ENCODE measurements at places on chromosomes 6 and 20. TPM values are rescaled to one million over a fixed set of nuclear protein-coding genes. Genes with fewer than 3 reads are reported as not detected.

GRCh38 chr6:125481056-125481455 lies 179.3 kb upstream of the HDDC2 start:
- no peak for DNase-seq

TFAP2A gene
- 33.6 TPM for polyA plus RNA-seq

DNA sequence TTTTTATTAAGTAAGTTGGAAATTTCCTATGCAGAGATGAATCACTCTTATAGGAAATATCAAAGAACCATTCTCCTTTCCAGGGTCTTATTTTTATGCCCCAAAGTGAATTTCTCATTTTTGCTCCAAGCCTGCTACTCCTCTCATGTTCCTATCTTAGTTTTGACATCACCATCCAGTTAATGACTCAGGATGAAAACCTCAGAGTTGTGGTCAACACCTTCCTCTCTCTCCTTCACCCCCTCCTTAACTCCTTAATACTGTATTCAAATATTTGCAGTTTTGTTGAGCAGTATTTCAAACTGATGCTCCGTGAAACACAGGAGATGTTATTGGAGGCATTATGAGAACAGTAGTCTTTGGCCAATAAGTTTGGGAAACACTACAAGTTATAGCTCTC lies 64.1 kb downstream of the NRN1 start:
- DNase-seq = no peak

DNA sequence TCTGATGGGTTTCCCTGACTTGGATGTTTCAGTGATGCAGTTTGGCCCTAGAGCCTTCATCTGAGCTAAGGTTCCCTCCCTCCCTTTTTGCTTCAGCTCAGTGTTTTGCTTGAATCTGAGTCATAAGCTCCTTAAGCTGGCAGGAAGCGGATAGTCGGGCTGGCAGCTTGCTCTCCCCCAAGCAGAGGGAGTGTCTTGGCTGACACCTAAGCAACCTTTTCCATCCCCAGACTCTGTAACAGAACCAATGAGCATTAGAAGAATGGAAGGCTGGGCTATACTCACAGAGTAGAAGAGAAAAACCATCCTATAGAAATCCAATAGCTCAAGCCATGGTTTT lies 98.3 kb downstream of the HAO1 start:
- no peak for DNase-seq

- no peak for DNase-seq
These were observed 11.9 kb upstream of the HELZ2 start for GRCh38 chr20:63585616-63586565.

- no peak for DNase-seq
These were observed 39.2 kb upstream of the FAM50B start for GRCh38 chr6:3809982-3810381.

- DNase-seq = no peak
These were observed 102.6 kb upstream of the RSPO3 start for GRCh38 chr6:127015858-127016257.

DNA sequence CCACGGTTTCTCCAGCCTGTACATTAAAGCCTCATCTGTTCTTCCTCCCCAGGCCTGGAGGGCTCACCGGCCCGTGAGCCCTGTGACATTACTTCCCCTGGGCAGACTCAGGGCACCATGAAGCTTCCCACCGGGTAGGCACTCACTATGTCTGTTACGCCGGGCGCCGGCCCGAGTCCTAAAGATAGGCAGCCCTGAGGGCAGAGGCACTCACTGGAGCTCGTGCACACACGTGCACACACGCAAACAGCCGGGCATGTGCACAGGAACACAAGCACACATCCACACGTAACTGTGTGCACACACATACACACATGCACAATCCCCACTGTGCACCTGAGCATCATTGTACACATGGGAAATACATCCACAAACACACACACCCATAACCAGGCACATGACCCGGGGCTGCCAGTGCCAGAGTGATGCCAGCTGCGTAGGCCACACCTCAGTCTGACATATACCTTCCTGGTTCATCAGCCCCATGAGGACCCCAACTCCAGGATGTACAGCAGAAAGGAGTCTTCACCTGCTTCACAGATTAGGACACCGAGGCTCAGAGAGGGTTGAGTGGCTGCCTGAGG lies 83.7 kb downstream of the YTHDF1 start:
- no peak for DNase-seq

COL9A3 gene
- polyA plus RNA-seq = 10.3 TPM

DNA sequence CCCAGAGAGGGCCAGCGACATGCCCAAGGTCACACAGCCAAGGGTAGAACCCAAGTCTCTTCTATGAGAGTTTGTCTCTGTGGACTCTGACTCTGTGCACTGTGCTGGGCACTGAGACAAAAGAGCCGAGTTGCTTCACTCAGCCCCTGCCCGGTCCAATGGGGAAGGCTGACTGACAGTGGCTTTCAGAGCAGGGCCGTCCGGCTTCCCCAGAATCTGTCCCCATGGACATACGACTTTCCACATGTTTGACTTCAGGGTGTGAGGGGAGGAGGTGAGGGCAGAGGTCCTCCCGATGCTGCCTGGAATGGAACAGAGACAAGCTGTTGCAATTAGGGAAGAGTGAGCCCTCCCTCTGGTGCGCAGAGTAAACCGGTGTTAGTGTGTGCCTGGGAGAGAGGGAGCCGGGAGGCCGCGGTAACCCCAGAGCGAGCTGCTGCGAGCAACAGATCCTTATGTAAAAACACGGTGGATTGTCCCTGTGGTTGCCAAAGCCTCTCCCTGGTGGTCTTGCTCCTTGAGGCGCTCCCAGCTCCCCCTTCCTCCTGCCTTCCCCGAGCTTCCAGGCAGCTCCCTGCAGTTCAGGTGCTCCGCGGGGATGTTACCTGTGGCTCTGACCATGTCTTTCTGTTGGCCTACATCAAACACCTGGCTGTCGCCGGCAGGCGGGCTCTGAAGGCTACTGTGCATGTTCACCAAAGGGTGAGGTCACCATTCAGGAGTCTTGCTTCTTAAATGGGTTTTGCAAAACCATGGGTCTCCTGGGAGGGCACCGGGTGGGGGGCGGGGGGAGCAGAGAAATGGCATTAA lies 672 bp downstream of the SIRPA start:
- DNase-seq = no peak

- DNase-seq = no peak
These were observed 4.8 kb downstream of the SALL4 start for GRCh38 chr20:51797357-51798025.

GPLD1 gene
- polyA plus RNA-seq = 5.3 TPM

HLA-DOA gene
- 5.9 TPM for polyA plus RNA-seq

- no peak for DNase-seq
These were observed 226.1 kb upstream of the GJE1 start for GRCh38 chr6:141906569-141907080.

DNA sequence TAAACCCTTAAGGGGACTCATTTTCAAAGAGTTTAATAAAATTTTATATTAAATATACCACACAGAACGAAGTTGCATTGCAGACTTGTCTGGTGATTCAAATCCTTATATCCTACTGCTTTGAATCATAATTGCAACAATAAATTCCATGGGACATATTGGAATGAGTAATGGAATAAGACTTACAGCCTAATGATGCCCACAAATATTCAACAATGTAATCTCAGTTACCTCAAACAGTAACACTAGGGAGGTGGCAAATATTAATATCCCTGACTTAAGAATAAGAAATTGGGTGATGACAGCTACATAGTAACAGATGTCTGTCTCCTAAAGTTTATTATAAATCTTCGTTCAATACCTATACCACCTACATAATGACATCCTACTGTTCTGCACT lies 52.6 kb downstream of the BMP5 start:
- no peak for DNase-seq

GRCh38 chr6:2166717-2167116 lies 78.7 kb downstream of the GMDS start:
- no peak for DNase-seq

DNA sequence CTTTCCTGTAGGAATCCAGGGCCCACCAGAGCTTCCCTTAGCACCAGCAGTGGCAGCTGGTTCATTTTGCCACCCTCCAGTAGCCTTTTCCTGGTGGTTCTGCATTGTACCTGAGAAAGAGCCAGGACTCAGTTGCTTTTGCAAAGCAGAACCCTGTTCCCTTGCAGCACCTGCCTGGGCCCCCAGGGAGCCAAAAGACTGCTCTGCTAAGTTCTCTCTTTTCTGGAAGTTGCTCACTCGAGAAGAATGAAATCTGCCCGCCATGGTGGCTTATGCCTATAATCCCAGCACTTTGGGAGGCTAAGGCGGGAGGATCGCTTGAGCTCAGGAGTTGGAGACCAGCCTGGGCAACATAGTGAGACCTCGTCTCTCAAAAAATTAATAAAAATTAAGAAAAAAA lies 24.0 kb downstream of the GHRH start:
- DNase-seq = no peak
